ENCODE measurements at places on chromosomes 5 and 9.

GRCh38 chr5:135007305-135007704 lies 26.7 kb downstream of the PITX1 start:
- no peak for DNase-seq

GRCh38 chr9:130616451-130616850 lies 37.1 kb downstream of the FUBP3 start:
- no peak for DNase-seq

- DNase-seq = no peak
Measured at GRCh38 chr9:37406603-37407401, 15.7 kb upstream of the GRHPR start.

- DNase-seq = no peak
Measured at GRCh38 chr5:139849501-139849900, 53.9 kb downstream of the PSD2 start.

GRCh38 chr5:173512637-173513435 lies 103.6 kb downstream of the BOD1 start:
- no peak for DNase-seq

DNA sequence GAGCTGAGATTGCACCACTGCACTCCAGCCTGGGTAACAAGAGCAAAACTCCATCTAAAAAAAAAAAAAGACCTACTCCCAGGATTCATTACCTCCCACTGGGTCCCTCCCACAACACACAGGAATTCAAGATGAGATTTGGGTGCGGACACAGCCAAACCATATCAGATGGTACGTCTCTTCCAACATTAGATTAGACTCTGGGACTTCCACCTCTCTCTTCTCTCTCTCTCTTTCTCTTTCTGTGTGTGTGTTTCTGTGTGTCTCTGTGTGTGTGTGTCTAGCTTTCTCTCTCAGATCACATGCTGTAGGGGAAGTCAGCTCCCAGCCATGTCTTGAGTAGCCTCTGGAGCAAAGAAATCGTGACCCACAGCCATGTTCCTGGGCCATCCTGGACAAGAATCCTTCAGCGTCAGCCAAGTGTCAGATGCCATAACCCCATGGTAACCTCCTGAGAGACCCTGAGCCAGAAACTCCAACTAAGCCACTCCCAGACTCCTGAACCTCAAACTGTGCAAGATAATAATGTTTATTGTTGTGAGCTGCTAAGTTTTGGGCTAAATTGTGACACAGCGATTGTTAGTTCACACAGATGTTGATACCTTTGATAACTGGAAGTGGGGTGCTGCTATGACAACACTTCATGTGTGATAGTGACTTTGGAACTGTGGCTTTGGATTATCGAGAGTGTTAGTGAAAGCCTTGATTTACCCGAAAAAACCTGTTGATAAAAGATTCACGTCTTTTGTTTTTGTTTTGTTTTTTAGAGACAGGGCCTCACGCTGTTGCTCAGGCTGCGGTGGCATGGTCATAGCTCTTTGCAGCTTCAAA lies 4.1 kb upstream of the CMBL start:
- DNase-seq = no peak

GRCh38 chr5:116492016-116492623 lies 82.5 kb downstream of the SEMA6A start:
- DNase-seq = no peak

- no peak for DNase-seq
Measured at GRCh38 chr9:110016340-110016739, 191.6 kb downstream of the C9orf152 start.

DNA sequence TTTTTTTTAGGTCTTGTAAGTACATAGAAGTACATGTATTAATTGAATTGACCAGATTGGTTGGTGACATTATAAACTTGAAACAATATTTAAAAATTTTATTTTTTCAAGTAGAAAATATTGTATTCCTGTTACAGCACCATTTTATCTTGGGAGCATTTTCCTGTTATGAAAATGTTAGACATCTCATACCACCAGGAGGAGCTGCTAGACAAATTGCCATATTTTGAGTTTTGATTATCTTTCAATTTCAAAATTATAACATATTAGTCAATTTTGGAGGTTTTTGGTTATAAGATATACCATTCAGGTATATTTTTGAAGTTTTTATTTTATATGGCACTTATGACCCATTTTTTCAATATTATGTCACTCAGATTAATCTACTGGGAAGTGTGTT lies 84.4 kb downstream of the CNTLN start:
- no peak for DNase-seq

GRCh38 chr9:124964604-124965003 lies 23.7 kb upstream of the GOLGA1 start:
- no peak for DNase-seq

DNA sequence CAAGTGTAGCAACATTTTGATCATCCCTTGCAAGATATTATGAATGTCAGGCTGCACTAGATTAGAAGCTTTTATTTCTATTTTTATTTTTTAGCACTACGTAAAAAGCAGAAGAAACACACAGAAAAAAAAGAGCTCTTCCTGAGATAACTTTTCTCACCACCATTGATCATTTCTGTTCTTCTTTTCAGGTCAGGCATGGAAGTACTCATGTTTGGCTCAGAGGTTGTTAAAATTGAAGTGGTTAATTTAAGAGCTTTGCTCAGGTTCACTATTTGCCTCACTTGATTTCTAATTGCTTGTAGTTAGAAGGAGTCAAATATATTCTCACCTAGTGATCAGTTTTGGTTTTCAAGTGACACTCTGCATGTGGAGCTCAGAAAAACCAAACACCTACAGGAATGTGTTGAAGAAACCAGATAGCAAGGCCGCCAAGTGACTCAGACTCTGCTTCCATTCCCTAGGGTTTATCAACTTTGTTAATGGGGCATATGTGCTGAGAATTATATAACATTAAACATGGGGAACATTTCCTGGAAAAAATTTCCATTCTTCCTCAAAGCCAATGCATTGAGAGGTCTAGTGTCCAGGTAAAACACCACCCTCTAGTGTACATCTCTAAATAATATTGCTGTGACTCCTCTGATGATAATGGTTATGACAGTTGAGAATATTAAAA lies 679.8 kb downstream of the CETN3 start:
- no peak for DNase-seq

DNA sequence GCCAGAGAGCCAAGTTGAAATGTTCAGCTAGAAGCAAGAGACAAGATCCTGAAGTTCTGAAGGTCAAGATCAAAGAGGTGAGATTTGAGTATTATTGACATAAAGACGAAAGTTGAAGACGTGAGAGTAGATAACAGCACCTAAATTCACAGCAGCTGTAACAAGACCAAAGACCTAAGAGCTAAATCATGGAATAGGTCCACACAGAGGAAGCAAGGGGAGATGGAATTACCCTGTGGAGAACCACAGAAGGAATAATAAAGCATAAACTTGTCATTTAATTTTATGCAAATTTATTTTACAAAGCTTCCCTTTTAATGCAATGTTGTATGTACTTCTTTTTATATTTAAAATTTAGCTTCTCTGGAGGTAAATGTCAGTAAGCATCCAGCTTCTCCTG lies 523.7 kb downstream of the NR2F1-AS1 start:
- no peak for DNase-seq

DNA sequence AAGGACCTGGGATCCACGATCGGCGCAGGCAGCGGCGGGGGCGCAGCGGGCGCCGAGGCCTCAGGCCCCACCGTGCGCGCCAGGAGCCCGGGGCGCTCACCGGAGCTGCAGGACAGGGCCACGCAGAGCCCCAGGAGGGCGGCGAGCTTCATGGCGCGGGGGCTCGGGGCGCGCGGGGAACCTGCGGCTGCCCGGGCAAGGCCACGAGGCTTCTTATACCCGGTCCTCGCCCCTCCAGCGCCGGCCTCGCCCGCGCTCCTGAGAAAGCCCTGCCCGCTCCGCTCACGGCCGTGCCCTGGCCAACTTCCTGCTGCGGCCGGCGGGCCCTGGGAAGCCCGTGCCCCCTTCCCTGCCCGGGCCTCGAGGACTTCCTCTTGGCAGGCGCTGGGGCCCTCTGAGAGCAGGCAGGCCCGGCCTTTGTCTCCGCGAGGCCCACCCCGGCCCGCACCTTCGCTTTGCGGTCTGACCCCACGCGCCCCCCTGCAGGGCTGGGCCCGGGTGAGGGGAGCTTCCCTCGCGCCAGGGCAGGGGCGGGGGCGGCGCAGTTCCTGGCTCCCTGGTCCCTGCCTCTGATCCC lies at the start of gene SCGB3A1:
Gene SCGB3A1 (minus strand): TSS at position 189 of the 577 bp plus-strand sequence. CDS start 37 bp downstream, at position 152.
- no peak for DNase-seq

GRCh38 chr9:96129747-96130146 lies 172.2 kb downstream of the HSD17B3 start:
- DNase-seq = no peak

DNA sequence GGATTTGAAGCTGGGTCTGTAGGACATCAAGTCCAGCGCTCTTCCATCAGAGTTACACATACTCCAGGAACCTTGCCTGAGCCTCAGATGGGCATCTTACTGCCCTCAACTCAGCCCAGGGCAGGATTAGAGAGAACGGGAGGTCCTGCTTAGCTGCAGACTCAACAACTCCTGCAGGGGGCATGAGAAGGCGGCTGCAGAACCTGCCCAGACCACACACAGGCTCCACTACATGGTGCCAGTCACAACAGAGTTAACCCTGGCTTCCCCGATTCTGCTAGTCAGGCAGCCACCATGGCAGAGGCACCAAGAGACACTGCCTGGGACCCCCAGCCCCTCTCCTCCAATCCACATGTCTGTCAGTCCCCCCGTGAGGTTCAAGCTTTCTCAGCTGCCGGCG lies 23.9 kb upstream of the CPLX2 start:
- no peak for DNase-seq

DNA sequence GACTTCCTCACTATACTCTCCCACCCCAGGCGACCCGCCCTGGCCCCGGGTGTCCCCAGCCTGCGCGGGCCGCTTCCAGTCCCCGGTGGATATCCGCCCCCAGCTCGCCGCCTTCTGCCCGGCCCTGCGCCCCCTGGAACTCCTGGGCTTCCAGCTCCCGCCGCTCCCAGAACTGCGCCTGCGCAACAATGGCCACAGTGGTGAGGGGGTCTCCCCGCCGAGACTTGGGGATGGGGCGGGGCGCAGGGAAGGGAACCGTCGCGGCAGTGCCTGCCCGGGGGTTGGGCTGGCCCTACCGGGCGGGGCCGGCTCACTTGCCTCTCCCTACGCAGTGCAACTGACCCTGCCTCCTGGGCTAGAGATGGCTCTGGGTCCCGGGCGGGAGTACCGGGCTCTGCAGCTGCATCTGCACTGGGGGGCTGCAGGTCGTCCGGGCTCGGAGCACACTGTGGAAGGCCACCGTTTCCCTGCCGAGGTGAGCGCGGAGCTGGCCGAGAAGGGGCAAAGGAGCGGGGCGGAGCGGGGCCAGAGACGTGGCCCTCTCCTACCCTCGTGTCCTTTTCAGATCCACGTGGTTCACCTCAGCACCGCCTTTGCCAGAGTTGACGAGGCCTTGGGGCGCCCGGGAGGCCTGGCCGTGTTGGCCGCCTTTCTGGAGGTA lies 2.1 kb downstream of the CA9 start:
- DNase-seq = no peak

GRCh38 chr5:1878050-1878849 lies 4.5 kb downstream of the IRX4 start:
- no peak for DNase-seq

DNA sequence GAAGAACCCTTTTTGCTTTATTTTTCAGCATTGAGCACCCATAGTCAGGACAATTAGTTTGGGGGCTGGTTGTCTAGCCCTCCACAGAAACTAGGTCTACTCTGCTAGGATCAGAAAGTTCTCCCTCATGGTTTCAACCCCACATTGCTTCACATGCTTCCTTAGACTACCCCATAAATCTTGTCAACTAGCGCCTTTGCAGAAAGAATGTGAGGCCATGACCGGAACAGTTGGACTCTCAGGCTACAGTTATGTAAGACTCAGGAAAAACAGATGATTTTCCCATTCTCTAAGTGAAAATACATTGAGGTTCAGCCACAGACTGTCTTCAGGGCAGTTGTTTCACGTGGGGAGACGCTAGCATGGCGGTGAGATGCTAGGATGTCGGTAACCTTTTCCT lies 255.6 kb downstream of the NR3C1 start:
- no peak for DNase-seq

DNA sequence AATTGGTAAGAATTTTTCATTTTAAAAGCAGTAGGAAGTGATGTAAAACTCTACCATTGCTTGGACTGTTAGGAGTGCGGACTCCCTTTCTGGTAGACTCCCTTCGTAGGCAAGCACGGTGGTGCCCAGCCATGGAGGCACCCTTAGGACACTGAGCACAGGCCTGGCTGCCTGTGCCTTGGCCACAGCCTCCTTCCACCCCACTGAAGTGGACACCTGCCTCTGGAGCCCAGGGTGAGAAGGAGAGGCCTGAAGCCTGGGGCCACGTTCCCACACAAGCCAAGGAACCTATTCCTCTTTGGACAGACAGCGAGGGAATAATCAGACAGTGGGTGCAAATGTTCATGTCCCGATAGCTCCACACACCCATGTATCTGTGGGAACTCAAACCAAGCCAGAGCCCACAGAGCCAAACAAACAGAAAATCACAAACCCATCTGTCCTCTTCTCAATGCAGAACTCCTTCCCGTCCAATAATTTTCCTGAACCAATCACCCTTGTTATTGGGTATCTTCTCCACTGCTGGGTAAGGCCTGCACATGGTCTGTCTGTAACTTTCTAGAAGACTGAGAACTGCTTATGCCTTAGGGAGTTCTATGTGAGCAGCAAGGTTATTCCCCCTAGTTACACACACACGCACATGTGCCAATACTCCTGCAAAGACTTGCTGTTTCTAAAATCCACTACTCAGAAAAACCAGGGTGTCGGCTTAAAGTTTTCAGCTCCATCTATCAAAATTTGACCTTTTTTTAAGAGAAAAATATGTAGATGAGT lies 45.2 kb downstream of the UBE2QL1 start:
- no peak for DNase-seq

DNA sequence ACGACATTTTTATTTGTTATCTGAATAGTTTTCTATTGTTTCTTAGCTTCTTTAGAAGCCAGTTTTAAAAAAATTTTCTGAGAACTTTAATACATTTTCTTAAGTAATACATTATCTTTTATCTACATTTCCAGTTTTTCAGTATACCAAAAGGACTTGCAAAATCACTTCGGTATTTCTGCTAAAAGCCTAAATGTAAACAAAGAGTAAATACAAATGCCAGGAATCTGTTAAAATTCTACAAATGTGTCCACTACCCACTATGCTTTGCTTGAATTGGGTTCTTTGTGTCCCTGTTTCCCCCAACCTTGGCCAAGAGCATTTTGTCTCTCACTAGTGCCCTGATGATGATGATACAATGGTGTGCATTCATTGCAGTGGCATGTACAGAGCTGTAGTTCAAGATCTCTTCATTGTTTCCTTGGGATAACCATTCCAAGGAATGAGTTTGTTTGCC lies 611.2 kb downstream of the NR2F1-AS1 start:
- no peak for DNase-seq
